Muscle of back (tissue), 13 donors: ENCODE measurements at places on chromosomes 2 and 18.
A peak's percentile ranks its signal among the peaks of the same experiment; 100 is the strongest.

- DNase-seq = peak; percentile 2
Observed at GRCh38 chr18:63646936-63647335, 2.9 kb upstream of the SERPINB4 start.

GRCh38 chr2:86368161-86368824 lies 30.9 kb upstream of the REEP1 start:
- no peak for DNase-seq

- no peak for DNase-seq
Observed at GRCh38 chr2:168166902-168167510, 80.4 kb downstream of the STK39 start.

DNA sequence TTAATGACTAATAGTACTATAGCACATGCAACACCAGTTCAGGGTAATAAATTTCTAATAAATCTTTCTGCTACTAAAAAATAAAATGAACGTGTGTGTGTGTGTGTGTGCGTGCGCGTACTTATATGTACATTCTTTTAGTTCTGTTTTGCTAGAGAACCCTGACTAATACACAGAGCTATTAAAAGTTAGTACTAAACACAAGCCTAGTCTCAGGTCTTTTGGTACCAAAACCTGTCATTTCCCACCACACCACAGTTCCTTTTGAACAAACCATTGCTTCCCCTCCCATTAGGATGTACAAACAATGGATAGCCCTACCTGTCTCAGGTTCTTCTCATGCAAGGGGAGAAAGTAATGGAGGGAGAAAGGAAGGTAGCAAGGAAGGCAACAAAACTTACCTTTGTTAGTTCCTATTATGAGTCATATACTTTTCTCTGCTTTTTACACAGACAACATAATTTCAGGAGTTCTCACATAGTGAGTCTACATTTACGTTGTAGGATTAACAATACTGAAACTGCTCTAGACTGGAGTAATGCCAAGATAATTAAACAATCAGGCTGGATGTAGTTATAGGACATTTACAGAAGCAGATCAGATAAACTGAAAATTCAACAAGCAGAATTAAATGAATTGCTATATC lies 427.2 kb downstream of the KCNJ3 start:
- DNase-seq = no peak

DNA sequence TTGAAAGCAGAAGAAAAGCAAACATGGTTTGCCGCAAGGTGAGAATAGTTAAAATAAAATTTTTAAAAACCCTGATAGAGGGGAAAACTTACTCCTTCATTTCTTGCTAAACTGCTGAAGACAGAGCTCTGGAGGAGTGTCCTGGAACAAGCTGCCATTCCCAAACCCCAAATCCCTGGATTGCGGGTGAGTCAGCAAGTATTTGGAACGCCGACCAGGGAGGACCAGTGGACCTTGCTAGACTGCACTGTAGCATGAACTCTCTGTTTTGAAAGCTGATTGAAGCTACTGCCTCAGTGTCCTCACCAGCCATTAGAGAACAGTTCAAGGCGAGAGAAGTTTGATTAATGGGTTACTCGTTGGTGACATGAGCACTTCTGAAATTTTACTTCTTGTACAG lies 99.4 kb upstream of the RASGRP3 start:
- no peak for DNase-seq

GRCh38 chr2:84055816-84056215 lies 403.3 kb downstream of the SUCLG1 start:
- no peak for DNase-seq

DNA sequence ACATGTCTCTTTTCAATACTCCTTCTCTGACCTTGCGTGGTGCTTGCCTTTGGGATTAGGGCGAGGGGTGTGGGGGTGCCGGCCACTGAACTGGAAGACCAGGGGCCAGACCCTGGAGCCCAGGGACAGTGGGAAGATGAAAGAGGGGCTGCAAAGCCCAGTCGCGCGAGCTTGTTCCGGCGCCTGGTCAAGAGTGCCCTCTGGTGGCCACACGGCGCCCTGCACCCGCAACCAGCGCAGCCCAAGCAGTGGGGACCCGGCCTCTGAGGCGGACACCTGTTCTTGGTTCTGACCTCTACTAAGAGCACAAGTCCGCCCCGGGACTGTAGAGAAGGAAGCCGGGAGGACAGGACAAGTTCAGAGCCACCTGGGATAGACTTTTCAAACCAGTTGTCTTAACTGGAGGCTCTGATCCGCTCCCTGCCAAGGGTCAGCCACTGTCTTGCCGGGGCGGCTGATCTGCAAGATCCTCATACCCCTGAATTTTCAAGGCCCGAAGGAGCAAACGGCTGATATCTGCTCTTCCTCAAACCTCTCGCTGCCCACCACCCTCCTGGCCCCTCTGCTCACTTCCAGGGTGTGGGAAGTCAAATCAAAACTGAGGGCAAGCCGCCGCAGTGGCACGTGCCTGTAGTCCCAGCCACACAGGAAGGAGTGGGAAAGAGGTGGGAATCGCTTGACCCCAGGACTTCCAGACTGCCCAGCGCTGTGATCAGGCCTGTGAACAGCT lies 14.9 kb upstream of the MSH6 start:
- DNase-seq = peak; percentile 41
